ENCODE measurements at places on chromosomes 4 and X. TPM values are rescaled to one million over a fixed set of nuclear protein-coding genes. Genes with fewer than 3 reads are reported as not detected.
A peak's percentile ranks its signal among the peaks of the same experiment; 100 is the strongest.

- no peak for DNase-seq
Observed at GRCh38 chr4:86496094-86497080, 97.7 kb upstream of the PTPN13 start.

GRCh38 chr4:61177367-61177766 is 22.8 kb upstream of the ADGRL3 start:
- no peak for DNase-seq

DNA sequence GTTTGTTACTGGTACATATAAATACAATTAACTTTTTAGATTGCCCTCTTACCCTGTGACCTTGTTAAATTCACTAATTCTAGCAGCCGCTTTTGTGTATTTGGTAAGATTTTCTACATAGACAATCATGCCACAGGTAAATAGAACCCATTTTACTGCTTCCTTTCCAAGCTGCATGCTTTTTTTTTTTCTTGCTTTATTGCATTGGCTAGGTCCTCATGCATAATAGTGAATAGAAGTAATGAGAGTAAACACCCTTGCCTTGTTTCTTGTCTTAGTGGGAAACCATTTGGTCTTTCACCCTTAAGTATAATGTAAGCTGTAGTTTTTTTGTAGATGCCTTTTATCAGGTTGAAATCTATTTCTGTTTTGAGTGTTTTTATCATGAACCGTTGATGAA is 7.7 kb upstream of the TMEM271 start:
- no peak for DNase-seq

DNA sequence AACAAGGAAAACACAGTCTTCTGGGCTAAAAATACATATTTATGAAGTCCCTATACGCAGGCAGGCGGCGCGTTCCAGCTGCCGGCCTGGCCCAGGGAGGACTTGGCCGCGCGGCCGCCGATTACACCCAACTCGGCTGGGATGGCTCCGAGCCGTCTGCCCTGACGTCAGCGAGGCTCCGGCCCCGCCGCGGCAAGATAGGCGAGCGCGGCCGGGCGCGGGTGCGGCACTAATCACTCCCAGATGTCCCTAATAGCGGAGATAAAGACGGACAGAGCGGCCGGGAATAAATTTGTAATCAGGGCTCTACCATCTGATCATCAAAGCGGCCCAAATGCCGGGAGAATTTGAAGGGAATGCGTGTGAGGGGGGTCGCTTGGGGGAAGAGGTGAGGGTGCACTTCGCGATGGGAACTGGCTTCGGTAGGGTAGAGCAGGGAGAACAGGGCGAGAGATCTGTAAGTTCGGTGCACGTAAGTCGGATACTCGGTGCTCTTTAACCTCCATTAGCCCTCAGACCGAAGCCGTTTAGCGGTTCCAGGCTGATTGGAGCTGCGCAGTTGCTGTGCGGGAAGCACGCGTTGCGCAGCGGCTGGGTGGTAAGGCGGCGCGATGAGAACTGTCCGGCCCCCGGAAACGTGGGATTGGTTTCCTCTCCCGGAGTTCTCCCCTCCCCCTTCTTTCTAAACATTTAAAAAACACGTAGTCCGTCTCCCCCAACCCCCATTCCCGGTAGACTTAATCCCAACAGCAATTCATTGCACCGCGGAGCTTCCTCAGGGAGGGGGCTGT is 7.7 kb downstream of the HAND2 start:
- peak; percentile 86 for DNase-seq

- no peak for DNase-seq
Observed at GRCh38 chr4:39232100-39232499, 49.8 kb downstream of the WDR19 start.

ZNF718 gene
- total RNA-seq, result 5.8 TPM

ANK2 gene
- 20.8 TPM for total RNA-seq

DNA sequence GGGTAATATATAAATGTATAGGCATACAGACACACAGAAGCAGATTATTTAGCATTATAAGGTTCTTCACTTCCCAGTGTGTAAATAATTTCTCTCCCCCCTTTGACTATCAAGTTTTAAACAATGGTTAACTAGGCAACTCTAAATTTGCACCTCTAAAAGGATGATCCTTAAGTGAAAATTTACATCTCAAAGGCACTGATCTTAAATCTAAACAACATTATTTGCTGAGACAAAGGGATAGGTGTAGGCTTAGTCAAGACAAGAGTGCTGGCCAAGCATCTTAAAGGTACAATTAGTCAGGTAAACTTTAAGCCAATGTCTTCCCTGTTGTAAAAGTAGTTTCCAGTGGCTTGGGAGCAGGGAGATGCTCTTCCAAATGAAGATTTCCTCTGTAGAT is 33.0 kb downstream of the NLRP2B start:
- DNase-seq, result no peak

PRKG2 gene
- not detected for total RNA-seq

GRCh38 chr4:52058275-52058674 is 7.2 kb downstream of the SPATA18 start:
- DNase-seq, result no peak

DNA sequence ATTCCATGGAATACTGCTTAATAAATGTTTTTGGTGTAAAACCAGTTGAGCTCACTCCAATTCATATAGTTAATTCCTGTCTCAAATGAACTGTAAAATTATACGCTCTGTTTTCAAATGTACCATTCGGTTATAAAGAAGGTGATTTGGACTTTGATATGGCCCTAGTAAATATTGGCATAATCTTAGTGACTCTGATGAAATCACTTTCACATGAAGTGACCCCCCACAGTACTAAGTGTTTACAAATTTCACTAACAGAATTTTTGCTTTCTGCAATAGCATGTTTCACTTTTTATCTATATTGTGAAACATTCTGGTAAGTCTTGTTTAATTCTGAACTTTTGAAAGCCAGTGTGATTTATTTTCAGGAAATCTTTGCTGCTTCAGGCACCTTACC is 10.9 kb downstream of the GC start:
- DNase-seq, result no peak

F9 gene
- not detected for total RNA-seq

GRCh38 chr4:89562746-89563145 is 255.1 kb upstream of the GPRIN3 start:
- no peak for DNase-seq

DNA sequence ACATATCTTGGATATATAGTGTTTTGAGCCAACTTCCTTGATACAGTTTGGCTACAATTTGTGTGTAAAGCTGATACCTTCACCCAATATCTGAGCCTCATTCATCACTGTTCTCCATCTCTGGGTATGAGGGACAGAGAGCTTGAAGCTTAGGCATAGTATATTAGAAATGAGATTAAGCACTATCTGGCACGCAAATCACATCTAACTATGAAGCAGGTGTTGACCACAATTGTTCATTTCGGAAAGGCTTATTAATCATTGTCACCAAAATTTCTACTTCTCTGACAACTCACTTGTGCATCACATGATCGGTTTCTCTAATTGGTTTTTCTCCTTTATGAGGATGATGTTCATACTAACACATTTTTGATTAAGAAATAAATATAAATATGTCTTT is 2.1 kb upstream of the POF1B start:
- DNase-seq, result no peak

MAMLD1 gene
- total RNA-seq, result 13.4 TPM

GRCh38 chrX:150293311-150294013 is 69.7 kb upstream of the MAMLD1 start:
- no peak for DNase-seq

RENBP gene
- 18.9 TPM for total RNA-seq

HPGD gene
- not detected for total RNA-seq

DNA sequence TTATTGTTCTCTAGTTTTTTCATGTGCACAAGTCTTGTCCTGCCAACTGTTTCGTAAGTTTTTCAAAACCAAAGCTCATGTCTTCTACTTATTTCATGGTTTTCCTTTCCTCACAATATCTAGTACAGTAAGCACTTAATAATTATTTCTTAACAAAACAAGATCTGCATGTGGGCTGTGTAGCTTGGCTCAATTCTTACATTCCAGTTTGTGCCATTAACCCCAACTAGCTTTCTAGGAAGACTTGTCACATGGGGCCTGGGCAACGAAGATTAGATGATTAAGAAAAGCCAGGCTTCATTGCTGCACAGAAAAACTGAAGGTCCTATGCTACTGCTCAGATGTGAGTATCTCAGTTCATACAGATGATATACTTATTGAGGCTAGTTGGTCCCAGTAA is 155.3 kb upstream of the TEX13A start:
- DNase-seq, result no peak

NSUN7 gene
- 2.4 TPM for total RNA-seq

All from osteocyte (in vitro differentiated cells).